RCC 7860 (cell line): ENCODE measurements at places on chromosomes 6 and 20.

DNA sequence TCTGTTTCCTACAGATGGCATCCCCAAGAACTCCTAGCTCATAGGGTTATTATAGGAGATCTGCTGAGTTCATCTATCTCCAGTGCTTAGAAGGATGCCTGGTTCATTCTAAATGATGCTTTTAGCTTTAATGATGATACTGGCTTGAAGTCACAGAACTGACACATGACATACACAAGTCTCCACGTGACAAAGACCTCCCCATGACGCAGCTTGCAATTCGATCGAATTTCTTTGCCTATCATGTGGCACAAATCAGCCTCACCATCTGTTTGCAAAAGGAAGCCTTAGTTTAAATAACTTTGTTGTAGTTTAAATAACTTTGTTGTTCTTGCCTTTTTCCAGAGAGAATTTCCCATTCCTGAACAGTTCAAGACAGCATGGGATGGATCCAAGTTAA lies 44.1 kb upstream of the FAM8A1 start:
- DNase-seq = no peak

- no peak for DNase-seq
Observed at GRCh38 chr6:34951731-34952130, 62.7 kb downstream of the ANKS1A start.

GRCh38 chr20:62454904-62455636 lies 20.7 kb downstream of the GATA5 start:
- DNase-seq = no peak

GRCh38 chr6:169521825-169522224 lies 180.0 kb downstream of the WDR27 start:
- no peak for DNase-seq

GRCh38 chr6:66605971-66606370 lies 898.9 kb upstream of the EYS start:
- no peak for DNase-seq

DNA sequence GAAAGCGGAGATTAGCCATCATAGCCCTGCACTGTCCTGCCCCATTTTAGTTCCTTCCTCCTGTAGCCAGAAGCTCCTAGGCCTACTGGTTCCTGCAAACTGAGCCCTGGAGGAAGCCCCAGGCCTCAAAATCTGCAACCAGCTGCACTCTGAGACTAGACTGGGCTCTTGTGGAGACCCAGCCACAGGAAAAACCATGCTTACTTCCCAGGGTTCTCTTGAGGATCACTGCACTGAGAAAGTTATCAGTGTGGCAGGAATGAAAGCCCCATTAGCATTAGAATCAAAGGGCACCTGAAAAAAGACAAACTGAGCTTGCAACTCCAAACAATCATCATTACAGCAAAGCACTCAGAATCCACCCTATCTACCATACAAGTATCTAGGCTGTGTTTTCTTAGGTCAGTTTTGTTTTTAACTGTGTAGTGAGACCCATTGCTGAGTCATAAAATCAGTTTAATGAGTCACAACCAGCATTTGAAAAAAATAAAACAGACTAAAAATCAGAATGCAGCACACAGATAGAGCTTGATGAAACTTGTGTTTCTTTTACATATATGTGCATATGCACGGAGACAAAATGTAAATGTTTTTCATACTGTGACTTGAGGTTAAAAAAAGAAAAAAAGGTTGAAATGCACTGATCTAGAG lies 91.0 kb downstream of the UNC5CL start:
- peak; percentile 75 for DNase-seq

- no peak for DNase-seq
Observed at GRCh38 chr20:24102290-24102689, 113.7 kb upstream of the GGTLC1 start.

DNA sequence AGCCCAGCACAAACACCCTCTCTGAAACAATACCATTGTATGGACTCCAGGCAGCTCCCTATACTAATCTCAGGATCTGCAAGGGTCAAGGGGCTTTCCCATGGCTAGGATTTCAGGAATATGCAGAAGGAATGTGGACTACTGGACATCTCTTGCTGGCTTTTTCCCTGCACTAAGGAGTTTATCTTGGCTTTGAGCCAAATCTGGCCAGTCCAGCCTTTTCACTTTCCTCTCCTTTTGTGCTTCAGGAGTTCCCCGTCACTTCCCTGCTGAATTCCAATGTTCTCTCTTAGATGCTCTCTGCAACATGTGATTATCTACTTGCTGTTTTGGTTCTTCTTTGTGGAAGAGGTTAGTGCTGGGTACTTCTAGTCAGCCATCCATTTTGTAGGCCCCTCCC lies 568.2 kb downstream of the HDGFL1 start:
- peak; percentile 6 for DNase-seq

- no peak for DNase-seq
Observed at GRCh38 chr6:25550631-25551030, 101.4 kb upstream of the SCGN start.

- DNase-seq = no peak
Observed at GRCh38 chr6:48866682-48867081, 596.4 kb downstream of the MMUT start.

DNA sequence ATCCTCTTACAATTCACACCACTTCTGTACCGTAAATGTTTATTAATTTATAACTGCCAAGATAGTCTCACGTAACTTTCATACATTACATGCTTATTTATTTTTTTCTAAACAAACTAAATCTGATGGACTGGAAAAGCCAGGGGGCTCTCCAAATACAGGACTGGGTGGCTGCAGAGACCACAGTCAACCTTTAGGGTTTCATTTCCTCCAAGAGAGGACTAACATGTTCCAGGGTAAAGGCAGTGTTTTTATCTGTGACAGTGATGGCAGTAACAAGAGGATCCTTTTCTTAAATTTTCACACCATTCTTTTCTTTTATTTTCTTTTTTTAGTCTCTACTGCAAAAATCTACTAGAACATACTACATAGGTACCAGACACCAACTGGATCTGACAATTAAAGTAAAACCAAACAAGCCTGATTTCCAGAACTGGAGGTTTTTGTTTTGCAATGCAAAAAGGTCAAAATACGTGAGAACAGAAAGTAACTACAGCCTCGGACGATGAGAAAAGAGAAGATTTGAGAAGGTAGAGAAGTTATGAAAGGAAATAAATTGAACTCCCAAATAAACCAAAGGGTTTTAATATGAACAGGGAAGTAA lies 1.2 kb downstream of the LMBRD1 start:
- DNase-seq = no peak

GRCh38 chr6:38110481-38110971 lies 291.0 kb downstream of the ZFAND3 start:
- no peak for DNase-seq

DNA sequence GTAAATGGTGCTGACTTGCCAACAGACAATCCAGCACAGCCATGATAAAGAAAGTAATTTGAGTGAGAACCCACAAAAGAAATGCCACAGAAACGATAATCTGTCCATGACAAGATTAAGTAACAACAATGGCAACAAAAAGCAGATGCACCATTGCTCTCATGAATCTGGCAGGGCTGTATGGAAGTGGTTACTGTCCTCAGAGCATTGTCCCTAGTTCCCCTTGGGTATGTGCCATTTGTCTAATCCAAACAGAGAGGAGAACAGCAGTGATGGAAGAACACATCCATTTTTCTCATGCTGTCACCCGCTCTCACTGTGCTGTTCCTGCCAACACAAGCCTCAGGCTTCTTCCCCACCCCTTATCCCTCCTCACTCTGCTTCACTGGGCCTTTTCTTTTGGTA lies 65.8 kb downstream of the REV3L start:
- DNase-seq = no peak

DNA sequence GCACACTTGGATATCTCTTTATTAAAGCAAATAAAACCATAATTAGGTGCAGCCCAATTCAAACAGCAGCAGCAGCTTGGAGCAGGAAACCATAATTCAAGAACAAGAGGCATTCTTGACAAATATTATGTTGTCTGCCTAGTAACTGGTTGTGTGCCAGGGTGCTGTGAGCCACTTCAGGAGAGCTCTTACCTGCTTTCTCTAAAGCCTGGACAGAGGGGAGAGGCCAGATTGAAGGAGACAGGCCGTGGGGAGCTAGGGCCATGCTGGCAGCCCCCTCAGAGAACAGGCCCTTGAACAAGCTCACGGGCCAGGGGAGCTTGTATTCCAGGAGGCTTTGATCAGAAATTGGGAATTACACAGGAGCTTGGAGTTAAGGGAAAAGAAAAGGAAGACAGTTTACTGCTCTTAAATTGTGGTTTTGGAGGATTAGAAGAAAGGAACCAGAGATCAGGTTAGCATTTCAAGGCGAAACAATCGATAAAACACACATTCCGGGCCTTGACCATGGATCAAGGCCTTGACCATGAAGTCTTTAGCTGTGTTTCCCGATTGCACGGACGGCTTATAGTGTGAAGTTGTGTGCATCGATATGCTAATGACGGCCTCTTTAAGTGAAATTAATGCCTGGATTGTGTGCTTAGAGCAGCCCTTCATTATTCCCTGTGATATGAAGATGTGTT lies 69.8 kb upstream of the NKX2-2 start:
- DNase-seq = no peak

DNA sequence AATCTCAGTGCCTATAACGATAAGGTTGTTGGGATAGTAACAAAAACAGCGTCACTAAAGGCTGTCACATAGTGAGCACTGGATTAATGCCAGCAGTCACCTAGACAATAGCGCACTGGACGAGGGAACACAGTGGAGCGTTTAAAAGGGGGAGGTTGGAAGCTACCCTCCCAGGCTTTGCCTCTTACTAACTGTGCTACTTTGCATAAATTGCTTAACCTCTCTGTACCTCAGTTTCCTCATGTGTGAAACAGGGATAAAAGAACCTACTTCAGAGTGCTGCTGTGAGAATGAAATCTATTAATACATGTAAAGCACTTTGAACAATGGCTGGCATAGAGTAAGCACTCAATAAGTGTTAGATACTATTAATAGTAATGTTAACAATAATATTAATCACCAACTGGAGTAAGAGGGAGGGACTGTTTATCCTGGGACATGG lies 10.5 kb downstream of the BCL2L1 start:
- DNase-seq = peak; percentile 7

DNA sequence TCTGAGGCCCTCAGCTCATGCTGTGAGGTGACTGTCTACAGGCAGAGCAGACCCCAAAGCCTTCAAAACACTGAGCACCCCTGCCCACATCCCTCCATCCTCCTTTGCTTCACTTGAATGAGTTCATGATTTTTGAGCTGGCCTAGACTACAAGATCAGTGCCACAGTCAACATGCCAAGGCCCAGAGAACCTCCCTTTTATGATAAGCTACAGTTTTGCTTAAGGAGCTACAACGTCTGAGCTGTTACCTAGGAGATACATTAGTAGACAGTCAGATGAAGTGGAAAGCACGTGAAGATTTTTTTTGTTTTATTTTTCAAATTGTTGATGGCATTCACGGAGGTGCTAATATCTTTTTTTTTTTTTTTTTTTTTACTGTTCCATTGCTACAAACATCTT lies 139.0 kb downstream of the SOBP start:
- DNase-seq = no peak

- DNase-seq = no peak
Observed at GRCh38 chr20:33552519-33552918, 62.6 kb downstream of the CBFA2T2 start.

- DNase-seq = no peak
Observed at GRCh38 chr6:84536885-84537638, 227.3 kb downstream of the TBX18 start.

DNA sequence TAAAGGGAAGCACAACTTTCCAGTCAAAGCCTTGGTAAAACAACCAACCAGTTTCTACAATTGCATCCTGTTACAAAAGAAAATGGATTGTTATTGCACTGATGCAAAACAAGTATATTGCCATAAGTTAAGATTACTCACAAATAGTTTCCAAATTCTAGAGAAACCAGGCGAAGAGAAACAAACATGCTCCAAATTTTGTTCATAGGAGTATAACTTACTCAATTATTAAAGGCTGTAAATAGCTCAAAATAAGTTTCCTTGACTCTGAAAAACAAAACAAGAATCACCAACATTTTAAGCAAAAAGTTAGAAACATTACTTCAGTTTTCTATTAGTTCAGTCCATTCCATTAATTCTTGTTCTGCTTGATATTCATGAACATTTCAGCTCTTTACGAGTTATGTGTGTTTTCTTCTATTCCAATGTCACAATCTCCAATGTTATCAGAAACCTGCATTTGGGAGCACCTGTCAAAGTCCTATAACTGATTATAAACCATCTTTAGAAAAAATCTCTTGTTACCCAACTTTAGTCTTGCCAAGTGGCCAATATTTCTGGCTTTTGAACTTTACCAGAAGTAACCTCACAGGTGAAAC lies 137.9 kb upstream of the THBS2 start:
- DNase-seq = no peak

DNA sequence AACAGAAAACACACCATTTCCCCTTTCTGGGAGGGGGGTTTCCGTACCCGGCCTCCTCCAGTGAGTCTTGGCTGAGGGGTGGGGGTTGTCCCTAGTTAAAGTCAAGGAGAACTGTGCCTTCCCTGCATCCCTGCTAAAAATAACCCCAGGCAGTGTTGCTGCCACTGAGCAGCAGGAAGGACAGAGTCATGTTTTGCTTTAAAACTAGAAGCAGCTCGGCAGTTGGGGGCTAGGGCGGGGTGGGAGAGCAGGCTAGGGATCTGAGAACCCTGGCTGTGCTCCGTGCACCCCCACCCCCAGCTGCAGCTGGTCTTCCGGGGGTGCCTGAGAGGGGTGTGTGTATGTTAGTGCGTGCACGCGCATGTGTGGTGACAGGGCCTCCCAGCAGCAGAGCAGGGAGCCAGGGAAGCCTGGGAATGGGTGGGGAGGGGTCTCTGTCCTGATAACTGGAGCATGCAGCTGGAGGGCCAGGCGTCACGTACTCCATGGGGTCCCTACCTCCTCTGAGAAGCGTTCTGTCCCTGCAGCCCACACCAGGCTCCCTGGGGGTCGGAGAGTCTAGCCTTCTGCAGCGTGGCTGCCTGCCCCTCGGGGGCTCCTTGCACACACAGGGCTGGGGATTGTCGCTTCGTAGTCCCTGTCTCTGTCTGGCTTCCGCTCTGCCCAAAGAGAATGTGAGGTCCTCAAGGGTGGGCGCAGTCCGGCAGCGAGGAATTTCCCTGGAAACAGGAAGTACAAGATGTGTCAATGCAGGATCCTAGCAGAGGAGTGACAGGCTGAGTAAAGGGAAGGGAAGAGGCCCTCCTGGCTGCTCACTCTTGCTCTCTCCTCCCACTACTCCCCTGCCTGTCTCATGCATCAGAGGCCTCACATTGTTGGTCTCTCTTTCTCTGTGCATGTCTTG lies 16.8 kb upstream of the ARMC12 start:
- no peak for DNase-seq

- DNase-seq = no peak
Observed at GRCh38 chr6:11491596-11492463, 45.7 kb upstream of the TMEM170B start.

DNA sequence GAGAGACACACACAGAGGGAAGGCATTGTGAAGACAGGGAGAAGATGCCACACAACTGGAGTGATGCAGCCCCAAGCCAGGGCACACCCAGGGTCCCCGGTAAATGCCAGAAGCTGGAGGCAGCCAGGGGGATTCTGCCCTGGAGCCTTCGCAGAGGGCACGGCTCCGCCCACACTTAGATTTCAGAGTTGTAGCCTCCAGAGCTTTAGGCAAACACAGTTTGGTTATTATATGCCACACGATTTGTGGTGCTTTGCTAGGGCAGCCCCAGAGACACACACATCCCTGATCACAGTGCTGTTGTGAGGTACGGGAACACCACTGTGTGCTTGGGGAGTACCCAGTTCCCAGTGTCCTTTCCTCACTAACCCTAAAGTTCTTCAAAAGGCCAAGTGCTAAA lies 280.6 kb downstream of the SMOC2 start:
- DNase-seq = no peak
